ENCODE measurements at places on chromosomes 6 and 20.

GRCh38 chr20:39142407-39143096, 180.4 kb downstream of the DHX35 start:
- no peak for DNase-seq

DNA sequence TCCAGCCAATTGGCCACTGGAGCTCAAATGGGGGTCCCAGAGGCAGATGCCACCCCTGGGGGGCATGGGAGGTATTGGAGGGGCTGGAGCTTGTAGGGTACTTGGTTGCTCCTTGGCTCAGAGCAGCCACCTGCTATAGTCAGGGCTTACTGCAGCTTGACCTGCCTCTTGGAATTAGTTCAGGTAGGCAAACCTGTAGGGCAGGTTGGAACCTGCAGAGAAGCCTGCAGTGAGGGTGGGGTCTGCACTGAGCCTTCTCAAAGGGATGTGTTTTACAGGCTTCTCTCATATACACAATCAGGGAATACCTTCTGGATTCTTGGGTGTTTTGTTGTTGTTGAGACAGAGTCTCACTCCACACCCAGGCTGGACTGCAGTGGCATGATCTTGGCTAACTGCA, 94.2 kb upstream of the MYL9 start:
- no peak for DNase-seq

GRCh38 chr6:164344801-164345291, 930.3 kb downstream of the QKI start:
- no peak for DNase-seq

DNA sequence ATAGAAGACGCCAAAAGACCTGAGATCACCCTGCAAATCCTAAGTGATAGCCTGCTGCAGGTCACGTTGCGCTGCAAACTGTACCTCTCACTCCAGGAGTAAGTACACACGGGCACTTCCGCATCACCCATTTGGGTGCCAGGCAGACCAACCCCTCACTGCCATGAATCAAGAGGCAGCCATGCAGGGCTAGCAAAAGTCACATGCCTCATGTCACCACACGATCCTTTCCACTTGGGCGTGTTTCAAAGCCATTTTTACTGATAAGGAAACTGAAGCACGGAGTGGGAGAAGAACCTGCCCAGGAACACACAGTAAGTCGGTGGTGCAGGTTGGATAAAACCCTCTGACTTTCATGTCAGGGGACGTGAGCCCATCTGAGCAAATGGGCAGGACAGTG, 37.0 kb downstream of the BPIFB1 start:
- no peak for DNase-seq

GRCh38 chr6:90197854-90198496, 98.7 kb downstream of the BACH2 start:
- peak; percentile 47 for DNase-seq

DNA sequence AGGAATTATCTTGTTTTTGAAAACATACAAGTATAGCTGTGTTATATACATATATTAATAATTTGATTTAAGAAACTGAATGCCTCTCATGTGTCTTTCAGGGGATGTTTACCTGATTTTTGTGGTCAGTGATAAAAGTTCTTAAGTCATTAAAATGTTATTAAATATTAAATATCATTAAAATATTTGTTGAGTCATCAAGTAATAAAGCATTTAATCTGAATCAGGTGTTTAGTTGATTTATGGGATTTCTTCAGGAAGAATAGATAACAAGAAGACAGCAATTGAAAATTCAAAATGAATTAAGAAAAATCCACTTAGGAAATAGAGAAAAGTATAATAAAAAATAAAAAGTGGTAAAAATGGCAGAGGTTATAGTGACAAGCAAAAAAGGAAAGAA, 361.9 kb upstream of the EYS start:
- DNase-seq = no peak

GRCh38 chr6:131132360-131132759, 2.9 kb upstream of the AKAP7 start:
- no peak for DNase-seq

GRCh38 chr6:142307963-142308748, 6.3 kb downstream of the ADGRG6 start:
- DNase-seq = no peak

- DNase-seq = no peak
Measured at GRCh38 chr6:73878403-73878802, 182.4 kb downstream of the CD109 start.

- no peak for DNase-seq
Measured at GRCh38 chr6:24898676-24899075, 37.1 kb downstream of the RIPOR2 start.

GRCh38 chr6:73985891-73986290, 289.9 kb downstream of the CD109 start:
- peak; percentile 9 for DNase-seq

DNA sequence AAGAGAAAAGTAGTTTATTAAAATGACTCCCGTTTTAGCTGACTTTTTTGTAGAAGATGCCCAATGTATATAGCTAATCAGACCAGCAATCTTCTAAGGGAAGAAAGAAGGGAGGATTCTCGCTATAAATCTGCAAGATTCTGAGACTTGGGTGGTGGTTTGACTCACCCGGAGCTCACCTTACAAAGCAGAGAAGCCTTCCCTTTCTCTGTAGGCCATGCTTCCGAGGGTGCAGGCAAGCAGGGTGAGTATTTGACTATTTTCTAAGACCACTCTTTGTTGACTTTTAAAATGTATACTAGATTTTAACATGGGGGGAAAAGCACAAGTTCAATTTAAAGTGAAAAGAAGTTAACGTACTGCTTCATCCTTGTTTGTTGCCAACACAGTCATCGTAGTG, 2.7 kb downstream of the OLIG3 start:
- DNase-seq = no peak

- DNase-seq = no peak
Measured at GRCh38 chr6:111531185-111531584, 48.2 kb upstream of the REV3L start.

- DNase-seq = no peak
Measured at GRCh38 chr6:91852252-91852651, 1265.4 kb upstream of the MAP3K7 start.
